Hematopoietic multipotent progenitor cell treated with erythropoietin and hydrocortisone succinate and interleukin-3 and kit ligand, for 6 days (in vitro differentiated cells): ENCODE measurements at places on chromosomes 1 and 21.

GRCh38 chr1:3674100-3675094 is 22.1 kb downstream of the TP73 start:
- DNase-seq = no peak

- no peak for DNase-seq
Observed at GRCh38 chr21:19343711-19344110, 940.1 kb upstream of the TMPRSS15 start.

DNA sequence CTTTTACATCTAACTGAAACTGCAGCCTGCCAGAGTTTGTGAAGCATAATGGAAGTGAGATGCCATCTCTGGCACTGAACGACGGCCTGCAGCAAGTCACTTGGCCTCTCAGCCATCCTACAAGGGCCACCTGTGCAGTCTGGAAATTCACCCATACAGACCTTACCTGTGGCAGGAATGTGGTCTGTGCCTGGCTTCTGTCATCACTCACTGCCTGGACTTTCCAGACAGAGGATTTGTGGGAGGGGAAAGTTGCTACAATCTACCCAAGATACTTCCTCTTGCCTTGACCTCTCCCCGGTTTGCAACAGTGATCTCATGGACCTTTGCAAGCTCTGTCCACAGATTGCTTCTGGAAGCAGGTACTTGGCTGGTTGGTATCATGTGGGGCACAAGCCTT is 58.4 kb upstream of the ATP1B1 start:
- no peak for DNase-seq

- DNase-seq = peak; percentile 42
Observed at GRCh38 chr1:145979746-145980456, 15.4 kb downstream of the POLR3GL start.

- peak; percentile 42 for DNase-seq
Observed at GRCh38 chr1:220281159-220281574, 8.9 kb upstream of the RAB3GAP2 start.

- peak; percentile 81 for DNase-seq
Observed at GRCh38 chr1:210448297-210448892, 119.7 kb downstream of the HHAT start.

DNA sequence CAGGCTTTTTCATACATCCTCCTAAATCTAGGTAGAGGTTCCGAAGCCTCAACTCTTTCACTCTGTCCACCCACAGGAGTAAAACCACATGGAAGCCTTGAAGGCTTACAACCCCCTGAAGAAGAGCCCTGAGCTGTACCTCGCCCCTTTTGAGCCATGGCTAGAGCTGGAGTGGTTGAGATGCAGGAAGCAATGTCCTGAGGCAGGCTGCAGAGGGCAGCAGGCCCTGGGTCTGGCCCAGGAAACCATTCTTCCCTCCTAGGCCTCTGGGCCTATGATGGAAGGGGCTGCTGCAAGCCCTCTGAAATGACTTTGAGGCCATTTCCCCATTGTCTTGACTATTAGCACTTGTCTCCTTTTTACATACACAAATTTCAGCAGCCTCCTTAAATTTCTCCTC is 1503.0 kb downstream of the KCNT2 start:
- no peak for DNase-seq

DNA sequence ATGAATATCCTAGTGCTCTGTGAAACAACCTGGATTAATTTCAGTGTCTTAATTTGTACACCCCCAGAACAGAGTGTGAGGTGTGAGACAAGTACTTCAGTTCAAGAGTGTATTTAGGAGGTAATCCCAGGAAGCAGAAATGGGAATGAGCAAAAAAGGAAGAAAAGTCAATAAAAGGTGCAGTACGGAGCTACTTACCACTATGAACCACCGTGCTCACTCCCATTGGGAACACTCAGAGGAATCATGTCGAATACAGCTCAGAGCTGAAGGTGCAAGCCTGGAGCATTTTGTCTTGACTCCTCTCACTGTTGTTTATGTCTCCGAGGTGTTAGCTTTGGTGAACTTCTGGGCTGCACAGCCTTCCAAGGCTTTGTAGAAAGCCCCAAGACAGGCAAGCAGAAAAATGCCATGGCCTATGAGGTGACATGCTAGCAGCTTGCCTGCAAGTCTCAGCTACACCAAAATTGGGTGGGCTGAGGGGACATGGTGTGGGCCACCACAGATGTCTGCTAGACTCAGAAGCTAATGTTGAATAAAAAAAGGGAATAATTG is 7.4 kb upstream of the SVBP start:
- no peak for DNase-seq

GRCh38 chr1:211641044-211641800 is 34.2 kb downstream of the NEK2 start:
- DNase-seq = no peak

- DNase-seq = no peak
Observed at GRCh38 chr1:109881906-109882287, 28.8 kb upstream of the CSF1 start.

- no peak for DNase-seq
Observed at GRCh38 chr1:159591981-159592380, 4.4 kb downstream of the APCS start.

GRCh38 chr1:110580244-110580643 is 25.9 kb downstream of the KCNA2 start:
- DNase-seq = no peak

- no peak for DNase-seq
Observed at GRCh38 chr1:28323720-28324119, 5.1 kb upstream of the MED18 start.

- peak; percentile 47 for DNase-seq
Observed at GRCh38 chr1:200483491-200484143, 73.8 kb upstream of the ZNF281 start.

GRCh38 chr1:94716965-94717364 is 103.2 kb upstream of the SLC44A3 start:
- no peak for DNase-seq

GRCh38 chr21:38244885-38245869 is 11.6 kb upstream of the KCNJ15 start:
- peak; percentile 10 for DNase-seq

- DNase-seq = no peak
Observed at GRCh38 chr1:222109836-222110235, 367.9 kb upstream of the DUSP10 start.

- no peak for DNase-seq
Observed at GRCh38 chr1:90204780-90205179, 209.9 kb downstream of the ZNF326 start.

DNA sequence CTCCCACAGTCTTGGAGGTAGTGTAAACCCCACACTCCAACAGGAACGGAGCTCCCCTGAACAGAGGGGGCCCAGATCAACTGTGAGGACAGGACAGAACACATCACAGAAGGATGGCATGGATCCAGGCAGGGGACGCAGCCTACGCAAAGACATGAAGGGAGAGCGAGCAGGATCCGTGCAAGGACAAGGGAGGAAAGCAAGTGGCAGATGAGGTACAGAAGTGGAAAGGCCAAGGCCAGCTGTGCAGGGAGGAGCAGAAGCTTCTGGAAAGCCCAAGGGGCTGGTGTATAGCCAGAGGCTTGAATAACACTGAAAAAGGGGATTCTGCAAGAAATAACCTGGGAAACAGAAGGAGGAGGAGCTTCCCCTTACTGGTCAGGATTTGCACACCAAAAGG is 81.2 kb downstream of the SIPA1L2 start:
- no peak for DNase-seq

DNA sequence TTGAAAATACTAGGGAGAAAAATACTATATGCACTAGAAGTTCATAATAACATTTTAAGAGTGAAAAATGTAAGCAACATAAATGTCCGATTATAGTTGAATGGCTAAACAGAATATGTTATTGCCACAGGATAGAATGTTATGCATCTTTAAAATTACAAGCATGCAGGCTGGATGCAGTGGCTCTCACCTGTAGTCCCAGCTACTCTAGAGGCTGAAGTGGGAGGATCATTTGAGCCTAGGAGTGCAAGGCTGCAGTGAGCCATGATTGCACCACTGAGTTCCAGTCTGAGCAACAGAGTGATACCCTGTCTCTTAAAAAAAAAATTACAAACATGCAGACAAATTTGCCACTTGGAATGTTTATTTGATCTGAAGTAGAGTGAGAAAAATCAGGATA is 3.0 kb upstream of the BATF3 start:
- DNase-seq = no peak

DNA sequence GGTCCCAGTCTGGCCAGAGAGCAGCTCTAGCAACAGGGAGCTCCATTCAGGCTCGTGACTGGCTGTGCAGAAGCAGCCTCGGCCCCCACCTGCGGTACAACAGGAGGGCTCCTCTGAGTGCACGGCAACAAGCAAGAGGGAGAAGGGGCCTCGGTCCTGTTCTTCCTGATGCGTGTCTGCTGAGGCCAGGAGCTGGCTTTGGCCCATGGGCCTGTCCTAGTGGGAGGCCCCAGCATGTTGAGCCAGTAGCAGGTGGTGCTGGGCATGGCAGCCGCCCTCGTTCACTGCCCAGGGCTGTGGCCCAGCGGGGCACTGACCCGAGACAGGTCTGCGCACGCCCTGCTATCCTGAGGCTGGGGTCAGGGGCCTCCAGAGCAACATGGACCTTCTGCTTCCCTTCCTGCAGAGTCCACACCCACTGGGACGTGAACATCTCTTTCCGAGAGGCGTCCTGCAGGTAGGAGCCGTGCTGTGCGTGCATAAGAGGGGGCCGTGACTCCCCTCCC is 7.0 kb downstream of the SAMD11 start:
- no peak for DNase-seq
